Adrenal gland (tissue), 19 donors: ENCODE measurements at places on chromosomes 5 and 9. TPM values are rescaled to one million over a fixed set of nuclear protein-coding genes. Genes with fewer than 3 reads are reported as not detected.
A peak's percentile ranks its signal among the peaks of the same experiment; 100 is the strongest.

- H3K36me3 ChIP-seq: no peaks in the 10 kb centered on the region
- H3K27me3 ChIP-seq: no peaks in the 10 kb centered on the region
- no peak for DNase-seq
- H3K27ac ChIP-seq: no peak overlapping the region
- no peaks in the 10 kb centered on the region for H3K4me1 ChIP-seq
Measured at GRCh38 chr5:151451626-151452520, 4.5 kb downstream of the SLC36A1 start.

DNA sequence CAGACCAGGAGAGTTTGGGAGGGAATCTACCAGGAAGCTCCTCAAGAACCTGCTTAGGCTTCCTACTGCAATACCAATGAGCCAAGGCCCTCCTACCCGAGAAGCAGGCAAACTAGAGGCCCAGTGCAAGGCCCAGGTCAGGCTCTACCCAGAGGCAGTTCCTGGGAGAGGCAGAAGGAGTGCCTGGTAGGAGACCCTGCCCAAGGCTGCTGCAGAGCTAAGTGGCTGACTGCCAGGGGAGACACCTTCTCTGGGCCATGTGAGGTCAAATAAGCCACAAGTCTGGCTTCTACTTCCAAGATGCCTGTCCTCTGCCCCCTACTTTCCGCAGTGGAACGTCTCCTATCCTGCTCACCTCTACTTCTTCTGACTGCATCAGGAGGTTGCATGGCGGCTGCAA is 17.8 kb downstream of the ACSL6 start:
- no peaks in the 10 kb centered on the region for H3K36me3 ChIP-seq
- H3K27me3 ChIP-seq: no peaks in the 10 kb centered on the region
- H3K27ac ChIP-seq: no peak overlapping the region
- no peak for DNase-seq
- no peak overlapping the region for H3K4me3 ChIP-seq

DNA sequence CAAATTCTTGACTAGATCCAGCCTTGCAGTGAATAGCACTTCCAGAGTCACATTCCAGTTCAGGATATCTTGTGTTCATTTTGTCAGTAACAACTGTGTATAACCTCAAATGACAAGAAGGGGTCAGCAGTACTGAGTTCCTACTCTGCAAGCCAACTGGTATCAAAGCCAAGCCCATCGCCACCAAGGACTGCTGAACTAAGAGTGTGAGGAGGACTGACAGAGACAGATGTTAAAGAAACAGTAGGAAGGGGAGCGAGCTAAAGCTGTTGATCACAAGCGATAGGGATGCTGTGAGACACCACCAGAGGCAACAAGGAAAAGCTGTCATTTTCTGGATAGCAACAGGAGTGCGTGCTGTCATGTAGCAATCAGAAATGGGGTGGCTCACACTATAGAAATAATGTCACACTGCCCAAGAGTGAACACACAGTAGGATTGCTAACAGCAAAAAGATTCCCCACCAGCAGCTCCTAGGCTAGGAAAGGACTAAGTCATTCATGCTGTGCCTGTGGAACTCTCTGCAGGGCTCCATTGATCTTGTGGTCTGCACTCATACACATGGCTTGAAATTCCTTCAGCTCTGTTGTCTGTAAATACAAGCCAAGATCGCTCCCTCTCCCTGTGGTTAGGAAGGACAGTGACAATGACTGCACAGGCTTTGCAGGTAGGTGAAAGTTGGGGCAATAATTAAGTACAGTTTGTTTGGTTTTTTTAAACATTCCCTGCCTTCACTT is 658.6 kb downstream of the NR2F1-AS1 start:
- H3K36me3 ChIP-seq: no peaks in the 10 kb centered on the region
- no peaks in the 10 kb centered on the region for H3K27me3 ChIP-seq
- no peak overlapping the region for H3K27ac ChIP-seq
- H3K4me3 ChIP-seq: no peak overlapping the region
- no peaks in the 10 kb centered on the region for H3K4me1 ChIP-seq

DNA sequence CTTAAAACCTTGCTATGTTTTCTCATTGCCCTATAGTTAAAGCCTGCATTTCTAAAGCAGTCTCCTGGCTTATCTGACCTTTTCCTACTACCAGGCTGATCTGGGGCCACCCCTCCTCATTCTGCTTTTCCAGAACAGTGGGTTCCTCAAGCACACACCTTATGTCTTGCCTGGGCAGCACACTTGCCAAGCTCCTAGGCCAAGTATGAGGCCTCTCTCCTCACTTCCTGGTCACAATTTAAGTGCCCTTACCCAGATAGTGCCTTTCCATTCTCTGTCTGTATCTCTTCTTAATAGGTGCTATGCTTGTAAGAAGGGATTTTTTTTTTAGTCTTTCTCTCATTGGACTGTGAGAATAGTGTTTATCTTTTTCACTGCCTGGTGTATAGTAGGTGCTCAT is 39.7 kb downstream of the HMGCS1 start:
- DNase-seq: no peak
- no peaks in the 10 kb centered on the region for H3K4me1 ChIP-seq
- no peak overlapping the region for H3K4me3 ChIP-seq

DNA sequence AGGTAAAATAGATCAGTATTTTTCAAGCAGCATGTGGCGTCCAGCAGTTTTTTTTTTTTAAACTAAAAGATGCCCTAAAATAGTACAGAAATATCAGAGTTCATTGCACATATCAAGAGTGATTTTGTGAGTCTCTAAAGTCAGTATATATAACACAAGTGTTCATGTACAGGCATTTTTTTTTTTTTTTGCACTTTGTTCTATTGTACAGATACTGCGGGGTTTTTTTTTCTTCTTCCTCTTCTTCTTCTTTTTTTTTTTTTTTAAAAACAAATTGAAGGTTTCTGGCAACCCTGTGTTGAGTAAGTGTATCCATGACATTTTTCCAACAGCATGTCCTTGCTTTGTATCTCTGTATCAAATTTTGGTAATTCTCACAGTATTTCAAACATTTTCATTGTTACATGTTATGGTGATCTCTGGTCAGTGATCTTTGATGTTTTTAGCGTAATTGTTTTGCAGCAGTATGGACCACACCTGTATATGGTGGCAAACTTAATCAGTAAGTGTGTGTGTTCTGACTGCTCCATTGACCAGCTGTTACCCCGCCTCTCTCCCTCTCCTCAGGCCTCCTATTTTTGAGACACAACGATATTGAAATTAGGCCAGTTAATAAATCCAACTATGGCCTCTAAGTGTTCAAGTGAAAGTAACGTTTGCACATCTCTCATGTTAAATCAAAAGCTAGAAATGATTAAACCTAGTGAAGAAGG is 76.8 kb downstream of the TRIO start:
- H3K4me3 ChIP-seq: no peak overlapping the region
- no peak for DNase-seq
- peaks cover 33% of the 10 kb centered on the region for H3K4me1 ChIP-seq
- H3K36me3 ChIP-seq: no peaks in the 10 kb centered on the region
- no peaks in the 10 kb centered on the region for H3K27me3 ChIP-seq
- peak overlapping the region; percentile 18 for H3K27ac ChIP-seq

GRCh38 chr5:152140347-152140746 is 215.7 kb upstream of the GLRA1 start:
- H3K27ac ChIP-seq: no peak overlapping the region
- no peaks in the 10 kb centered on the region for H3K36me3 ChIP-seq
- no peak overlapping the region for H3K4me3 ChIP-seq
- no peaks in the 10 kb centered on the region for H3K4me1 ChIP-seq
- DNase-seq: no peak

SAPCD2 gene
- total RNA-seq: 0.32 TPM

HTR1A gene
- not detected for total RNA-seq

PHF24 gene
- 1.7 TPM for total RNA-seq

PCDHGA7 gene
- 5.0 TPM for total RNA-seq
